Panc1 (cell line): ENCODE measurements at places on chromosomes 3 and 15.

DNA sequence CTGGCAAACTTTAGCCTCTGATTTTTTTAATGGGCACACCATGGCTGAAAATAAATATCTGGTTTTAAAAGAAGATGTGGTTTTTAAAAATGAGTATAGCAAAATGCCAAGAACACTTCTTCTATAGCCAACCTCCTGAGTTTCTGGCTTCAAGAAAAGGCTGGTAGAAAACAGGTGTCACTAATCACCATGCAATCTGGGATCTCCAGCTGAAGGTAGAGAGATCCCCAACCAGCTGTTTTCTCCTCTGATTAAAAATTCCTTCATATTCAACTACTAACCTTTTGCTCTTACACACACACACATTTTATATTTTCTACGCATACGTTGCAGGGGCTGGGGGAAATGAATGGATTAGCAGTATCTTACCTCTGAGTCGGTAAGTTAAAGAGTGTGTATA is 279.6 kb upstream of the ROBO2 start:
- DNase-seq: no peak

GRCh38 chr3:36282766-36283165 is 97.5 kb upstream of the STAC start:
- no peak for DNase-seq

DNA sequence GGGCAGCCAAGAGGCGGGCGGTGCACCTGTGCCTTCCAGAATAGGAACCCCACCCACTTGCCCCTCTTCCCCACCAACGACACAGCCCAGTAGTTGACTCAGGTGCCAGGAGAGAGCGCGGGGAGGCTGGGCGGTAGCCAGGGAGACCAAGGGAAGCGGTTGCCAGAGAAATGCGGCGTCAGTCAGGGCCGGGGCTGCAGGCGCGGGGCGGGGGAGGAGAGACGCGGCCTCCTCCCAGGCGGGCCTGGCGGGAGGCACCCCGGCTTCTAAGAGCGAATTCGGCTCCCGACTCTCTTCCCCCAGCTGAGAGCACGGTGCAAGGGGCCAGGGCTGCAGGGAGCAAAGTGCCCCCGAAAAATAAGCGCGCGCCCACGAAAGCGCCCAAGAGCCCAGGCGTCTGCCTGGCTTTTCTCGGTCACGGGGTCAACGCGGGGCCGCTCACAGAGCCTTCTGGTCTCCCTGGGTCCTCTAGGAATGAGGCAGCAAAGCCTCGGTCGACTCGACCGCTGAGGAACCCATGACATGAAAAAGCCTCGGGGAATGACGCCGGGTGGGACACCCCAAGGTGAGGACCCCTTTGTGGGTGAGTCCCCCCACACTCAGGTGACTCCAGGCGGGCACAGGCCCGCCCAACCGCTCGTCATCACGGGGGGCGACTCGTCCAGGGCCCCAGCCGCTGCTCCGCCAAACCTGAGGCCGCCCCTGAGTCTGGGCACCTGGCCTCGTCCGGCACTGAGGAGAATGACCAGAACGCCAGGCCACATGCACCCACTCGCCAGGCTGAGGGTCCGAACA is 716 bp downstream of the CPEB1 start:
- no peak for DNase-seq

- DNase-seq: no peak
Measured at GRCh38 chr15:67548236-67548852, 5.8 kb downstream of the MAP2K5 start.

DNA sequence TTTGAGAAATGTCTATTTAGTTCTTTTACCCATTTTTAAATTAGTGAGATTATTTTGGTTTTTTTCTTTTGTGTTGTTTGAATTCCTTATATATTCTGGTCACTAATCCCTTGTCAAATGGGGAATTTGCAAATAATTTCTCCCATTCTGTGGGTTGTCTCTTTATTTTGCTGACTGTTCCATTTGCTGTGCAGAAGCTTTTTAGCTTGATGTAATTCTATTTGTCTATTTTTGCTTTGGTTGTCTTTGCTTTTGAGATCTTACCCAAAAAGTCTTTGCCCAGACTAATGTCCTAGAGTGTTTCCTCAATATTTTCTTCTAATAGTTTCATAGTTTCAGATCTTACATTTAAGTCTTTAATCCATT is 472.9 kb downstream of the TBL1XR1 start:
- no peak for DNase-seq

- no peak for DNase-seq
Measured at GRCh38 chr3:38152609-38153008, 12.7 kb upstream of the OXSR1 start.

- no peak for DNase-seq
Measured at GRCh38 chr3:157573780-157574378, 70.7 kb upstream of the VEPH1 start.

GRCh38 chr3:115520241-115520640 is 103.1 kb upstream of the GAP43 start:
- DNase-seq: no peak

- no peak for DNase-seq
Measured at GRCh38 chr3:99248913-99249312, 347.4 kb upstream of the DCBLD2 start.

DNA sequence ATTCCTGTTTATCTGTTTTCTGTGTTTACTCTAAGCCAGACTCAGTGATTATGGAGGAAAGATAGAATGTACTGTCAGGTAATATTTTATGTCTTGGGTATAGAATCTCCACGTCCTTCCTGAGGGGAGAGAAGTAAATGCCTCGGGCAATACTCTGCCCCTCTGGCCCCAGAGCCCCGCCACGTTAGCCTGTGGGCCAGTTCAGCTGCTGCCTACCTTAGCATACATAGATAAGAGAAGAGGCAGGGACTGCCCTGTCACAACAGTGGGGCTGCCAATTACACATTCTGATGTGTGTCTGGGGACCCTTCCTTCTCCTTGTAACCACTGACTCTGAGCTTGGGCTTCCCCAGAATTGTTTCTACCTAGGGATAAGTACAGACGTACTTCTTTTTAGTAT is 347.7 kb upstream of the ATP11B start:
- DNase-seq: no peak

DNA sequence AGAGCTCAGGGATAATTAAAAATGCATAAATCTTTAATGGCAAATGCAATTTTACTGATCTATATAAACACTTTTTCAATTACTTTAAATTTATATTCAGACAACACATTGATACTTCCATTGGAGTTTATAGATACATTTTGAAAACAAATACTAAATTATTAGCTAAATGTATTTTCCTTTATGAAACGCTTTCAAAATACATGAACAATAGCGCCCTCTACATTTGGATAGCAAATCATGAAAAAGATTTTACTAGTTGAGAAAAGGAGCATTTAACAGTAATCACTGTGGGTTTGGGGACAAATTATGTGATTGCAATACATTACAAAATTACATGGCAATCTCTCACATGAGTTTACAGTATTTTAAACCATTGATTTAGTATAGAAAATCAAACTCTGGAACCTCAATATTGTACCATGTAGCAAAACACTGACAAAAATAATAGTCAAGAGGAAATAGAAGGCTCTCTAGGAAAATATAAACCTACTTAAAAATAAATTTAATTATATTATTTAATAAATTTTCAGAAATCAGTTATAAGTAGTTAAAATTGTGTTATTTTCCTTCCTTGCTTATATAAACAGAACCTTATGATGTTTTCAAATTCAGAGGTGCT is 207.9 kb downstream of the ZIC1 start:
- no peak for DNase-seq

GRCh38 chr15:72521682-72522081 is 47.6 kb downstream of the ARIH1 start:
- DNase-seq: no peak

- DNase-seq: no peak
Measured at GRCh38 chr3:182521339-182521738, 272.0 kb upstream of the ATP11B start.

- DNase-seq: no peak
Measured at GRCh38 chr3:194740859-194741491, 55.3 kb downstream of the FAM43A start.

GRCh38 chr3:71515636-71516365 is 67.7 kb downstream of the FOXP1 start:
- DNase-seq: no peak

DNA sequence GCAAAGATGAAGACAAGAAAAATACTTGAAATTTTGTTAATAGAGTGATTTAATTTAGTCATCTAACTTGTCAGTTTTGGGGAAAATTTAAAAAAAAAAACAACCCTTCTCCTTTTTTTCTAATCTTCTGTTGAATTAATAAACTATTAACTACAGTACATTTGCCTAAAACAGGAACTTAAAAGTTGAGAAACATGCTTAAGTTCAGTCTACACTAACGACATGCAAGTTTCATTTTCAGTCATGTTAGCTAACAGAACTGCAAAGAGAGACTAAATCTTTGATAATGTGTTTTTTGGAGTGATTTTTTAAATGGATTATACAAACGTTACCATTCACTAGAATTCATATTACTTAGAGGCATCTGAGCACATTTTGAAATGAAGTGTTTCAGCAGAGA is 71.9 kb upstream of the MBNL1 start:
- DNase-seq: no peak

GRCh38 chr15:74768099-74768770 is 13.6 kb upstream of the CSK start:
- DNase-seq: no peak

- DNase-seq: no peak
Measured at GRCh38 chr3:36434687-36435426, 54.6 kb downstream of the STAC start.

- no peak for DNase-seq
Measured at GRCh38 chr3:47017504-47018268, 38.2 kb downstream of the NBEAL2 start.

DNA sequence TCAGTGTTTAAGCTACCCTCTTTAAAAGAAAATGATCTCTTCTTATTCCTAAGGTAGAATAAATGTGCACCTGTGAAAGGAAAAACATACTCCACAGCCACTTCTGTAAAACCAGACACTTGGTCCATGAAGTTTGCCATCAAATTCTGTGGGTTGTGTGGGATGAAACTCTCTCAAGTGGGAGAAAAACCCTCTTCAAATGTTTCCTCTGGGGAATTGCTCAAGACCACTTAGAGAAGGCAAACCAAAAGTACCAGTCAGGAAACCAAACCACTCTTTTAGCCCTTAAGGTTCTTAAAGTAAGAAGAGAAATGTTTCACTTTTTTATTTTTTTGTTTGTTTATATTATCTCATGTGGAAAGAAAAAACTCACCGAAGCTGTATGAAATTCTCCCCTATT is 1.2 kb downstream of the COL8A1 start:
- no peak for DNase-seq

DNA sequence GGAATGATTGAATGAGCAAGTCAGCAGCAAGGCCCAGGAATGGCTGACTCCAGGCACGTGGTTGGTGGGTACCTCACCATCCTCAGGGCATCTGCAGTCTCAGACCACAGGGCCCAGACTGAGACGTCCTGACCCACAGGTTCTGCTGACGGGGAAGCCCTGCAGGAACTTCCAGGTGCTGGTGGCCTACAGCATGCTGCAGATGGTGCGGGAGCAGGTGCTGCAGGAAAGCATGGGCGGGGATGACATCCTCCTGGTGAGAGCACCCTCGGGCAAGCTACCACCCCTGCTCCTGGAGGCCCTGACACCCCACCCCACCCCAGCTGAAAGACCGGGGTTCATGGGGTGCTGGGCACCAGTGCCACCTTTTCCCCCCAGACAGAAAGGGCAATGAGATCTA is 14.1 kb downstream of the TBC1D21 start:
- no peak for DNase-seq
